ENCODE measurements at places on chromosomes 7 and 10.

DNA sequence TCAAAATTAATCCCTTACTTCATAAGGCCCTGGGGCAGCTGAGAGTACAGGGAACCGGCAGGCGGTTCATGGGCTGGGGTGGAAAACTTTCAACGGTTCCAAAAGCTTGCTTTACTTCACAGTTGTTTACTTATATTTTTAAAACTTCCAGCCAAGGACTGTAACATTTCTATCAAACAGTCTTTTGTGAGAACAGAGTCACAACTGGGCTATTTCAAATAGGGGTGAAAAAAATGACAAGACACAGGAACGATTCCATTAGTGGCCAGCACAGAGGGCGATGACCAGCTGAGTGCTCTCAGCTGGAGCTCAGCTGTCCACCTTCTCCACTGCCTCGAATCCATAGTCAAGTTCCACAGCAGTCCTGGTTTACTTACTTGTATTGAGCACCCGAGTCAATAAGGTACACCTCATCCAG, 48.2 kb downstream of the XPNPEP1 start:
- DNase-seq = no peak

GRCh38 chr7:107051376-107051775, 6.9 kb downstream of the PRKAR2B start:
- DNase-seq = no peak

DNA sequence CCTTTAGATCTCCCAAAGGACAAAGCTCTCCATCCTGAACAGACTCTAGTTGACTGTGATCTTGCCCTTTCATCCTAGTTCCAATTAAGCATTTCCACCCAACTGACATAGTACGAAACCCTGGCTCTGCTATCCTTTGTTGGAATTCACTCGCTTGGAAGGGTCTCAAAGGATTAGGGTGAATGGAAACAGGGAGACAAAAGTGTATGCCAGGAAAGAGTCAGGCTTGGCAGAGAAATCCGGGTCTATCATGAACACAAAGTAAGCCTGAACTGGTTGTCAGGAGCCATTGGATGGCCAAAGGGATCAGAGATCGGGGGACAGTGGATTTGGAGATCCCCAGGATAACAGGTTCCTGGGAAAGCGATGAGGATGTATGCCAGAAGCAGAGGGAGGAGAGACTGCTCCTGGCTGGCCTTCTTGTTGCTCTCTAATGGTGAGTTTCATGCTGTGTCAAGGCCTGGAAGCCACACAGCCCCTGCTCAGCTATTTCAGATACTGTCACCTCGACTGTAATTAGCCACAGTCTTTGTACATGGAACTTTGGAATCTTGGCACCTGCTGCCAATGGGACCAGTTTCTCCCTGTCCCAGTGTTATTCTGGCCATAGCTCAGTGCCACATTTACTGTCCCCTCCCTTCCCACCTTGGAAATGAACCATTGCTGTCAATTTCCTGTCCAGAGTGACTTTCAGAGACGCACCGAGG, 1168.7 kb upstream of the AUTS2 start:
- no peak for DNase-seq

GRCh38 chr10:106592396-106592795, 572.1 kb downstream of the SORCS1 start:
- no peak for DNase-seq

DNA sequence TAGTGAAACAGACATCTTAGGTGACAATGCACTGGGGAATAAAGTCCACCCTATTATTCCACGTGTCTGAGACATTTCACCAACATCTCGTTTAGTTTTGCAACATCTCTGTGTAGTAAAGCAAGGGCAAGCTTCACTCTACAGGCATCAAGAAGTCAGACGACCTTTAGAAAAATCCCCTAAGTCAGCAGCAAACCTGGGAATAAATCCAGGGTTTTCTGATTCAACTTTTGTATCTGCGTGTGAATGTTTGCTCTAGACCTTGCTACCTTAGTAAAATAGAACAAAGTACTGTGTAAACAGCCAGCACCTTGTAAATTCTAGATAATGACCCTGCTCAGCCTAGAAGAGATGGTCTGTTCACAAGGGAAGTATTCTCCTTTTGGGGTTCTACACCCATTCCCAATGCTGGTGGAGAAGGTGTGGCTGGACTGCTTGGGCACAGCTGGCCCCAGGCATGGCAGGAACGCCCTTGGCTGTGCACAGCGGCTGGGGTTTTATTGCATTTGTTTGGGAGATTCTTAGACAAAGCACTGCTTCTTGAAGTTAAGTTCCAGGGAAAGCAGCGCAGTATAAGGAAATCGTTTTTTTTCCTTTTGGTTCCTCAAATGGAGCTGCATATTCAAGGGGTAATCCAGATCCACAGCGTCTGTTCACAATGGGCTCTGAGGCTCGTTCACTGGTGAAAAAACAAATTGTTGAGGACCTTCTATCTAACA, 38.3 kb upstream of the GALNTL5 start:
- no peak for DNase-seq

DNA sequence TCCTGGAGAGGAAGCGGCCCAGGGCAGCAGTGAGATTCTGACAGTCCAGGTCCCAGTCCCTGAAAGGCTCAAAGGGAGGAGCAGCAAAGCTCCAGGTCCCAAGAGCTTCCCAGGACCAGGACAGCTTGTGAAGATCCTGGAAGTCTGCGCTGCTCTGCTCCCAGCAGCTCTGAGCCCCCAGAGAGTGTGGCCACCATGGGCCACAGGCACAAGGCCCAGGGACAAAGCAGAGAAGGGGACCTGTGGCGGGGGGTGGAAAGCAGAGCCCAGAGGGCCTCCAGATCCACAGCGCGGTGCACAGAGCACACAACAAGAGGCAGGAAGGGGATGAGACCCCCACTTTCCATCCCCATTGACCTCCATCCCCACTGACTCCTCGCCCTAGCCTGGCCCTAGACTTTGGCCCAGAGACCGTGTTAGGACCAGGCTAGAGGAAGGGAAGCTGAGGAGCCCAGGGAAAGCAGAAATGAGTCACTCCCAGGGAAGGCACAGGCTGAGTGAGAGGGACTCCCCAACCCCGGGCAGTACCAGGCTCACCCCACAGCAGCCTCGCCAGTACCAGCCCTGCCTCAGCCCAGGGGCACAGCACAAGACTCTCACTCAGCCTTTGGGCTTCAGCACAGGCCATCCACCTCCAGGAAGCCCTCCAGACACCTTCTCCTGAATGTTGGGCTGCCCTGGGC, 75.5 kb downstream of the GRID1 start:
- DNase-seq = no peak

DNA sequence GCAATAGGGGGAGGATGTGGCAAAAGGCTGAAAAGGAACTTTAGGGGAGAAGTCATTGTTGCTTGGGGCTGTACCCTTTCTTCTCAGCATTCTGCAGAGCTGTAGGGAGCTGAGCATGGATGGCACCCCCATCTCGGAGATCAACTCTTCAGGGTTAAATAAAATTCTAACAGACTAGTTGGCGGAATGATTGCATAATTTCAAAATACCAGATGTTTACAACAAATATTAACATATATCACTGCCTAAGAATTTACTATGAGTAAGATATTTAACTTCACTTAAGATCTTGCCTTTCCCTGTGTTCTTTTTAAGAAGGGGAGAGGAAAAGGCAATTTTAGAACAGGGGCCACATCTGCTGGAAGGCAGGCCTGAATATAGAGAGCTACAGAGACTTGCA, 509 bp upstream of the OR2F1 start:
- no peak for DNase-seq

- DNase-seq = no peak
Measured at GRCh38 chr10:88332503-88333247, 250.4 kb downstream of the RNLS start.

DNA sequence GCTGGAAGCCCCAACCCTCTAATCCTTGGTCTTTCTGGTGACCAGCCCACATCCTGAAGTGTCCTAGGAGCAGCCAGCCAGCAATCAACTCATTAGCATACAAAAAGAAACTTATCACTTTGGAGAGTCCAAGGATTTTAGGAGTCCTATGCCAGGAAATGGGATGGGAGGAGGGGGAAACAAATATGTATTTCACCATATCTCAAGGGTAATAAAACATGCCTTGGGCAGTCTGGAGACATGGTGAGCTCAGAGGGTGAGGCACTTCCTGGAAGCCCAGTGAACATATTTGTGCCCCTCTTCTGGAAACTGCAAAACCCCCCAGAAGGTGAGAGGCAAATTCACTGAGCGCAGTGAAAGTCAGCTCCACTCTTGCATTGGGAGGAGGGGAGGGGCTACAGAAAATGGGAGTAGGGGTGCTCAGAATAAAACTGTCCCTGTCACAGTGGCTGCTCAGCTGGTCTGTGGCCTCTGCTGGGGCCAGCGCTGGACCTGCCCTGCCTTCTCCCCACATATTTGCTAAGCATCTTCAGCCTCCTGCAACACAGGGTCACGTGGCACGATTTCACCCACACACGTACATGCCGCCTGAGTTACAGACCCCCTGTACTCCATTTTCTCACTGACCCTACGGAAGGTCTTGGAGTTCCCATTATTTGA, 17.7 kb upstream of the ZMIZ1 start:
- no peak for DNase-seq

- no peak for DNase-seq
Measured at GRCh38 chr10:76068856-76069255, 637.4 kb downstream of the LRMDA start.

GRCh38 chr7:2959103-2959680, 84.5 kb downstream of the CARD11 start:
- no peak for DNase-seq

DNA sequence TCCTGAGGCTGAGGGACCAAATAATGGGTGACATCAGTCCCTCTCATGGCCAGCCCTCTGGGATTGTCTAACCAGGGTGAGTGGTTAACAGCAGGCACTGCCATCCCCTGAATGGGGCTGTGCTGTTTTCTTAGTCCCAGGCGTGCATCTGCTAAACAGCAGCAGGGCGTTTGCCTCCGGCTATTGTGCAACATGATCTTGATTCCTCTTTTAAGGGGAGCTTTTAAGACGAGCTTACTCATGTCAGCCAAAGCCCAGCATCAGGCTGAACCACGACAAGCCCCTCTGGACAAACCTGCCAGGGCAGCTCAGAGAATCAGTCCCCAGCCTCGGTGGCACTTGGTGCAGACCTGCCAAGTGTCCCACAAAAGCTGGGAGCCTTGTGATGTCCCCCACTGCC, 16.2 kb upstream of the IGFBP3 start:
- no peak for DNase-seq

DNA sequence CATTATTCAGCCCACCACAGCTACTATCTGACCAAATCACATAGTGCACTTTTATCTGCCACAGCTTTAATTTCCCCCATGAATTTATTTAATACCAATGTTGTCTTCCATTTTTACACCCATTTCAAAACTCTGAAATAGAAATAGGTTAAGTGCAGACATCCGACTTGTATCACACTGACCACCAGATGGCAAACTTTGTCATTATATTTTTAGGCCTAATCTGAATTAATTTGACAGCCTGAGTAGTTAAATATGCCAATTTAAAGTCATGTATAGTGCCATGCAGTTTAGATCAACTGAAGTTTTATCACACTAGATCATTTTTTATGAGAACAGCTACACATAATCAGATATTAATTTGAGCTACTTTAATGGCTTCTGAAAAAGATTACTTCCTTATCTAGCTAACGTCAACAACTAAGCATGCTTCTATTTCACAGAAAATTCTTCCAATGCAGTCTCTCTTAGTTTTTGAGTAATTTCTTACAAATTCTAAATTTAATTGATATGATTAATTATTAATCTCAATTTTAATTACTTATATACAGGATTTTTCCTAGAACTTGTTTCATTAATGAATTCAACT, 566.4 kb downstream of the GFRA1 start:
- DNase-seq = no peak

GRCh38 chr10:124709861-124710260, 34.3 kb downstream of the FAM53B start:
- DNase-seq = no peak

- DNase-seq = no peak
Measured at GRCh38 chr10:3542185-3542611, 242.8 kb downstream of the KLF6 start.

GRCh38 chr10:113666682-113667252, 2.9 kb upstream of the NRAP start:
- DNase-seq = no peak

DNA sequence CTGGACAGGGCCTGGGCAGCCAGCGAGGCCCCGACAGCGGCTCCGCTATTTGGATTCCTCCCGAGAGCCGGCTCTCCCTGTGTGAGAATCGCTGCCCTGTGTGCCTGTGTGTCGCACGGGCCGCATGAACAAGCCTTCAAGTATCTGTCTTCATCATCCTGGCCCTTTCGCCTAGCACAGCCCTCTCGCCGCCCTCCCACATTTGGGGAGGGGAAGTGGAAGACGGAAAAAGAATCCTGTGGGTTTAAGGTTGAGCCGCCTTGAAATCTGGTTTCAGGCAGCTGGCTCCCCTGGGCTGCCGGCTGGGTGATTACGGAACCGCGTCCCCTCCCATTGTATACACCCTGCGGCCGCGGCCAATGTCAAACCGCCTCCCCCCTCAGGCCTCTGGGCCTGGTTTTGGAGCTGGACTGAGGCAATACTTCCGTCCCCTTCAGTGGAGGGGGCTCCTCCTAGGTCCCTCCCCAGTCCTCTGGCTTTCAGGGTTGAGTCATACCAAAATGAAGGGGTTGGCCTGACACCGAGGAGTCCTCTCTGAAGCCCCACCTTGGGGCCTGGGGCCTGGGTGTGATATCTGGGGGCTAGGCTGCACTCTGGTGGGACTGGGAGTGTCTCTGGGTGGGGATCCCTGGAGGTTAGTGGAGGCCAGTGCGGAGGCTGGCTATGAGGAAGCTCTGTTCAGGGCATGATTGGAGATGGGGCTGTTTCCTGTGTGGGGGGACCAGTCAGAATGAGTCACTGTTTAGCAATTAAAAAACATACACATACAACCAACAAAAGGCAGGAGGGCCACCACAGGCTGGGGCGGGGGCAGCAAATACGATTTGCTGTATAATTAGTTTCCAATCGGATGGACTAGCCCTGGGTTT, 1.7 kb downstream of the TRIM8 start:
- peak; percentile 62 for DNase-seq

- no peak for DNase-seq
Measured at GRCh38 chr10:86438091-86438749, 71.6 kb upstream of the GRID1 start.

- no peak for DNase-seq
Measured at GRCh38 chr7:6460303-6460702, 12.5 kb upstream of the DAGLB start.

- no peak for DNase-seq
Measured at GRCh38 chr7:156380261-156380660, 260.3 kb upstream of the RNF32 start.

- no peak for DNase-seq
Measured at GRCh38 chr7:138407792-138408191, 52.3 kb upstream of the TRIM24 start.

GRCh38 chr10:88975377-88975720, 15.2 kb upstream of the FAS start:
- DNase-seq = no peak

DNA sequence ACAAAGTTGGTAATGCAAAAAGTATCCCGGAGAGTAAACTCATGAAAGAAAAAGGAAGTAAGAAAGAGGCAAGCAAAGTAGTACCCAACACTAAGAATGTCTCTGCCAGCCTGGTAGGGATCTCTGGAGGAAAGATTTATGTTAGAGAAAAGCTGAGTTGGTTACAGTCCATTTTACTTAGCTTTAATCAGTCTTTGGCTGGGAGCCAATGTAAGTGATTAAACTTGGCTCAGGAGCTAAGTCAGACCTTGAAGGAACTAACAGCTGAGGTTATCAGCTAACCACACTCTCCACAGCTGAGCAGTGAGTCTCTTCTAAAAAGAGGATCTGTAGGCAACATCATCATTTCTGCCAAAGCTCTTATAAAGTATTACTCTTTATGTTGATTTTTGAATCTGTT, 148.0 kb downstream of the ANKRD7 start:
- DNase-seq = no peak

Measured in activated B cell treated with CpG ODN at 0.5 μM for 24 hours (primary cell).